ENCODE measurements at places on chromosomes 6 and 20.
A peak's percentile ranks its signal among the peaks of the same experiment; 100 is the strongest.

DNA sequence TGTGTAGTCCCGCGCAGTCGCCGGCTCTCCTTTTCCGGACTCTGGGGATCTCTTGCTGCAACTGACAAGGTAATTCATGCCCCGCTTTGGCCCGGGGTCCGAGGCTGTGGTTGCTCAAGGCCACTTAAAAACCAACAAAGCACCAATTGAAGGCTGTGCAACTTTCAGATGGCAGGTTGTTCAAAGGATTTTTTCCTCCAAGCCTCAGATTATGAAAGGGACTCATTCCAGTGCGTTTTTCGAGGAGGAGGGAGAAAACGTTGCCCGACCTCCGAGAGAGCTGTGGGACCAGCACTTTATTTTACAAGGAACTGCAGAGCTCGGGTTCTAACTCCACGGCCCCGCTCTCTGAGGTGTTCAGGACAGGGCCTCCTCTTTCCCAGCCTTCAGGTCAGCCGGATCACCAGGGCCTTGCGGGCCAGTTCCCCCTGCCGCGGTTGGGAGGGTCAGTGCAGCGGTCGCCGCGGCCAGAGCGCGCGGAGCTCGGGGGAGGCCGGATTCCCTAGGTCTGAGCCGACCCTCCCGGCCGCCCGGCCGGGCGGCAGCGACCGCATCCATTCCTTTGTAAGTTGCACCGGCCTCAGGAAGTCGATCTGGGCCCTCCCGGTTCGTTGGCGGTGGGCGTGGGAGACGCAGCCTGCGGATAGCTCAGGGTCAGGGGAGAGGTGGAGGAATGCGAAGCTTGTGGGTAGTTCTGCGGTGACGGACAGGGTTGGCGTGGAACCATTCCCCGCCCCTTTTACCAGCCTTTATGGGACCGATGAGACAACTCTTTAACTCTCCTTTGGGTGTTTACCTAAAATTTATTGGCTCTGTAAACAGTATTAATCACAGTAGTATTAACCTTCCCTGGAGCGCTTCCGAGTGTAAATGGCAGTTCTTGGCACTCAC is 1.6 kb downstream of the UTRN start:
- no peak for DNase-seq

GRCh38 chr20:50953821-50954220 is 4.5 kb downstream of the DPM1 start:
- no peak for DNase-seq

DNA sequence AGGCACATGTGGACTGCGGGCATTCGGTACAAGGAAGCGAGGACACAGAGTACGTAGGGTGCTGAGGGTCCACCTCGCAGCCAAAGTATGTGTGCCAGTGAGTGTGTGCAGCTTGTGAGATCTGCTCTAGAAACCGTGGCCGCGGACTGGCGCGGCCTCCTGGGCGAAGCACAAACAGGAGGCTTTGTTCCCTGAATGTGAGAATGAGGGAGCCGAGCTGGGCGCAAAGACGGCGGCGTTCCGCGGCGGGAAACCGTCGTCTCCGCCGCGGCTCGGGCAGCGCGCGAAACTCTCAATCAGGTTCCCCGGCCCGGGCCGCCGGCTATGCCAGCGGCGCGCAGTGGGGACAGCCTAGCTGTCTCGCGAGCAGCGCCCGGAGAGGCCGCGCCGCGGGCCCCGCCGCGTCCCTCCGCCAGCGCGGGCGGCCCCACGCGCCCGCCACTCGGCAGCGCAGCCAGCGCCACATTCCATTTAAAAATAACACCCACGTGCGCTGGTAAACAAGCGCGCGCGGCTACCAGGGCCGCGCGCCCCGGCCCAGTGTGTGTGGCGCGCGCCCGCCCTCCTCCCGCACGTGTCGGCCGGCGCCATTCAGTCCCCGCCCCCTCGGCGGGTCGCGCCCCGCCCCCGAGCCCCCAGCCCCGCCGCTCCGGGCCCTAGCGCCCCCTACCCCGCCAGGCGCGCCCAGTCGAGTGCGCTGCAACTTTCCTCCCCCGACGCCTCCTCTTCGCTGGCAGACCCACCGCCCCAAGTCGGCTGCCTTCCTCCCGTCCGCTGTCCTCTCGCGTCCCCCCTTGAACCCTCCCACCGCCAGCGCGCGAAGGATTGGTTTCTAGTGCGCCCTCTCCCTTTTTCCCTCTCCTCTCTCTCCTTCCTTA is 3.0 kb upstream of the FOXO3 start:
- peak; percentile 77 for DNase-seq

DNA sequence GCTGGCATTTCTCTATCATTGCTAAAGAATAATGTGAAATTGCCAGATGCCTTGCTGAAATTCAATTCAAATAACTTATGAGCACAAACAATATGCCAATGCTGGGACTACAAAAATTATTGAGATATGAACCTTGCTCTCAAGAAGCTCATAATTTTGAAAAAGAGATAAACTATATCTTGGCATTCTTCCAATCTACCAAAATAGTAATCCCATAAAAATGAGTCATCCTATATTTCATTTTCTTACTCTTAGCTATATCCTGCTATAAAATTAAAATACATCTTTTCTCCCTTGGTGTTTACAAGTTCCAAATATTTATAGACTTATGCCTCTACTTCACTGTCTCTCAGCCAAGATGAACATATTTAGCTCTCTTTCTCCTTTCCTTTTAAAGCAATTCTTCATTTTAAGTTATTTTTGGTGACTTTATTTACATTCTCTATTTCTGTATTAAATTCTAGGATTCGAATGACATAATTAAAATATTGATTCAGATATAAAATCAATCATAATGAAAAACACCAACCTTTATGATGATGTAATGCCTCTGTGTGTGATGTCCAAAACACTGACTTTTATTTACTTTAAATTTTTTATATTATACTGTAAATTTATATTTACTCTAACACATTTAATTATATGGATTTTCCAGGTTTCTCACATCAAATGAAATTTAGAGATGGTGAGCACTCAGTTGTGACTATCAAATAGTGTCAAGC is 152.6 kb downstream of the CDK19 start:
- DNase-seq = no peak

DNA sequence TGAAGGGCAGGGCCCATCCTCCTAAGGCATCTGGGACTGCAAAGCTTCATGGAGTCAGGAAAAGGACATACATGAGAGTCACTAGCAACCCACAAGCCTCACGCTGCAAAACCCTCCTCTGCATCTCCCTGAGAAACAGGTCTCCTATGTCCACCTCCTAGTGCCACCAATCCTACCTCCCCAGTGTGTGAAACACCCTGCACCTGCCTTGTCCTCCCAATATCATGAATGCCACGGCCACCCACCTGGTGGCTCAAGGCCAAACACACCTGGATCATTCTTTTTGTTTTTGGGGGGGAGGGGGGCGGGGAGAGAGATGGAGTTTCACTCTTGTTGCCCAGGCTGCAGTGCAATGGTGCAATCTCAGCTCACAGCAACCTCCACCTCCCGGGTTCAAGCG is 90.5 kb downstream of the ZMYND8 start:
- peak; percentile 80 for DNase-seq

- no peak for DNase-seq
Observed at GRCh38 chr6:26375270-26375669, 7.6 kb upstream of the BTN2A2 start.

GRCh38 chr6:33967265-33967767 is 163.5 kb upstream of the MLN start:
- no peak for DNase-seq

- DNase-seq = no peak
Observed at GRCh38 chr6:38027685-38028373, 208.3 kb downstream of the ZFAND3 start.

GRCh38 chr6:44537306-44538049 is 150.0 kb downstream of the CDC5L start:
- no peak for DNase-seq

GRCh38 chr6:90461383-90461782 is 125.5 kb downstream of the MAP3K7 start:
- no peak for DNase-seq

DNA sequence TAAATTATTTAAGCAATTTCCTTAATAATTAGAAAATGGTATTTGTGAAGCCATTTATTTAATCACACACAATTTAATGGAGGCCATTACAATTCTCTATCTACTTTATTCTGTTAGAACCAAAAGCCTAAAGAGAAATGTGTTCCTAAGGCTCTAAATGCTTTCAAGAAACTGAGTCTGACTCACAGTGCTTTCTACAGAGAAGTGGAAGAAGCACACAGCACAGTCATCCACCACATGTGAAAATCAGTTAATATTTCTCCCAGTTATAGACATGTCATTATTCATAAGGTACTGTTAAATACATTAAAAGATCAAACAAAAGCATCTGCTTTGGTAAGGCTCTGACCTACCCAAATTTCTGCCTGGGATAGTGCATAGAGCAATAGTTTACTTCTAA is 214.4 kb downstream of the ALDH8A1 start:
- no peak for DNase-seq

DNA sequence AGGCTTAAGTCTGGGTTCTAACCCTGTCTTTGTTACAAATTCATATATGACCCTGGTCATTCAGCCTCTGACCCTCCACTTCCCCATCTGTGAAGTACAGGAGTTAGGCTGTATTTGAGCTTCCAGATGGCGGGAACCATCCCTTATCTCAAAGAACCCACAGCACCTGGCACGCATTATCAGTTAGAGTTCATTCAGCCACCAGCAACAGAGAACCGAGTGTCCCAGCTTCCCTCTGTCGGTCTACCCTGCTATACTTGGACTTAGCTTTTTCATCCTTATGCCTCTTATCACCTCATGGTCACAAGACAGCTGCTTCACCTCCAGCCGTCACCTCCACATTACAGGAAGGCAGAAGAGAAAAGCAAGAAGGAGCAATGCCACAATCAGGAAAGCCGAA is 147.8 kb downstream of the EYA2 start:
- no peak for DNase-seq

DNA sequence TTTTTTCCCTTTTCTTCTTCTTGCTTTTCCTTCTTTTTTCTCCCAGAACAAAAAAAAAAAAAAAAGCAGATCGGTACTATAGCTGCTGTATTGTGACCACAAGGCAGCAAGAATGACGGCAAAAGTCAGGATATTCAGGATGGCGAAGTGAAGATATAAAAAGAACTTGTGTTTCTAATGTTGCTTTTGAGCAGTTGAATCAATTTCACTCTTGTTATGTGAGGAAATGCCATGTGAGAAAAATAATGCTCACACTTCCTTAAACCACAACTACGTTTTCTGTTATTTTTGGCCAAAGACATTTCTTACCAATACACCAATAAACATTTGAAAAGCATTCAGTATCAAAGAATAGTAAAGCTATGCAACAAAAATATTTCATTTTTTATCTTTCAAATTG is 510.5 kb downstream of the HACE1 start:
- no peak for DNase-seq

- no peak for DNase-seq
Observed at GRCh38 chr6:28635547-28636158, 110.0 kb downstream of the GPX5 start.

DNA sequence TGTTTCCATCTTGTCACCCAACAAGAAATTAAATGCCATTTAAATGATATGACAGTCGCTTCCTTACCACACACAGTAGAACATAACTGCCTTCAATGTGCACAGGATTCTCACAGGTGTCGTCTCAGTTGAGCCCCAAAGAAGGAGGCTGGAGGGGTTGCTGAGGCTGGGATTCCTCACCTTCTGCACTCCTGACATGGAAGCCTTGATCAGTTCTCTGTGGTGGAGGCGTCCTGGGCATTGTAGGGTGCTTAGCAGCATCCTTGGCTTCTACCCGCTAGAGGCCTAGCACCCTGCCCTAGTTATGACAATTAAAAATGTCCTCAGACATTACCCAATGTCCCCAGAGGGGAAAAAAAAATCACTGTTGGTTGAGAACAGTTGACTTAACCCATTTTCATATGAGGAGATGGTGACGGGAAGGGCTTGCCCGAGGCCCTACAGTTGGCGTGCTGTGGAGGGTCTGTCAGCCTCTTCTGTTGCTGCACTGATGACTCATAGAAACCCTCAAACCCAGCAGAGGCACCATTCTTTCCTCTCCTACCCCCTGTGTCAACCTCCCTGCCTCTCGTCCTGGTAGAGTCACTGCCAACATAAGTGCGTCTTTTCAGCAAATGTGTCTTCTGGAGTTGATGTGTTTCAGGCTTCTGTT is 19.3 kb upstream of the ZNF831 start:
- no peak for DNase-seq

DNA sequence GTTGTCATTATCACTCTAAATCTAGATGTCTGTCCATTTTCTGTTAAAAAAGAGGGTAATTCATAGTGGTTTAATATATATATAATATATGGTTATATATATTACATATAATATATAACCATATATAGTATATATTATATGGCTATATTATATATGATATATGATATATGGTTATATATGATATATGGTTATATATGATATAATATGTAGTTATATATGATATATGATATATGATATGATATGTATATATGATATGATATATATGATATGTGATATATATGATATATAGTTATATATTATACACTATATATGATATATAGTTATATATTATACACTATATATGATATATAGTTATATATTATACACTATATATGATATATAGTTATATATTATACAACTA is 8.6 kb downstream of the OR2A4 start:
- DNase-seq = no peak

DNA sequence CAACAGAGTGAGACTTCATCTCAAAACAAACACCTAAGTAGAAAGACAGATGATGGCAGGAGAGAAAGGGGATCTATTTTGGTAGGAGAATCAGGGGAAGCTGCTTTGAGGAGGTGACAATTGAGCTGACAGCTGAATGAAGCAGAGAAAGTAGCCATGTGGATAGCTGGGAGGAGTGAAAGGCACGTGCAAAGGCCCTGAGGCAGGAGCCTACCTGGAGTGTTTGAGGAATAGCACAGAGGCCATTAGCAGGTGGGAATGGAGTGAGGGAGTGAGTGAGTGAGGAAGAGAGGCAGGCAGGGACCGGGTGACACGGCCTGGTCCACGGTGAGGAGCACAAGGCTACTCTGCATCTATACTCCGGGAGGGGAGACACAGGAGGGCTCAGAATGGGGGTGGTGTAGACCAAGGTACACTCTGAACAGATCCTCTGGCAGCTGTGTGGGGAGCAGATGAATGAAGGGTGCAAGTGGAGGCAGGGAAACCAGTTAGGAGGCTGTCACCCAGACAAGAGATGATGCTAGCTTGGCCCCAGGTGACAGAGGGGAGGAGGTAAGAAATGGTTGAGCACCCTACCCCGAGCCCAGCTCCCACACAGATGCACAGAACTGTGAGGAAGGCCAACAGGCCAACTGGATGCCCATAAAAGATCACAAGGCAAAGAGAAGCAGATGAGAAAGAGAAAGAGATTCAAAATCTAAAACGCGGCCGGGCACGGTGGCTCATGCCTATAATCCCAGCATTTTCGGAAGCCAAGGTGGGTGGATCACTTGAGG is 43.6 kb downstream of the NFATC2 start:
- DNase-seq = no peak

DNA sequence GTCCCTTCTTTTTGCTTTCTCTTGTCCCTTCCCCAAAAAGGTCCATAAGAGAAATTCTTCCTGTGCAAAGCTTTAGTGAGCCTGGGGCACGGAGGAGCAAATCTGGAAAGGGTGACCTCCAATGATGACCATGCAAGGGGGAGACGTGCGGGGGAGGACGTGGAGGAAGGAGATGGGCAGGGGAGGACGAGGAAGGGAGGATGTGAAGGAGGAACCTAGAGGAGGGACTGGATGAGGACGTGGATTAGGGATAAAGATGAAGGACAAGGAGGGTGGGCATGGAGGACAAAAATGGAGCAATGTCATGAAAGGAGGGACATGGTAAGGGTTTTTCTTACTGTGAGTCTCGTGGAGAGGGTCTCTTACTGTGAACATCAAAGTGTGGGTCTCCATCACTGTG is 139.5 kb downstream of the ERMARD start:
- no peak for DNase-seq

GRCh38 chr20:23299673-23300050 is 50.9 kb upstream of the NXT1 start:
- no peak for DNase-seq
